ENCODE measurements at places on chromosomes 2 and 18. TPM values are rescaled to one million over a fixed set of nuclear protein-coding genes. Genes with fewer than 3 reads are reported as not detected.

SLC4A3 gene
- total RNA-seq = 0.40 TPM

SLC38A11 gene
- total RNA-seq = not detected

ANKRD62 gene
- total RNA-seq = not detected

SCTR gene
- total RNA-seq = not detected

SULT1C4 gene
- total RNA-seq = 0.19 TPM

Data from aortic smooth muscle cell (primary cell).